SK-MEL-5 (cell line): ENCODE measurements at places on chromosomes 4 and X. TPM values are rescaled to one million over a fixed set of nuclear protein-coding genes. Genes with fewer than 3 reads are reported as not detected.

The NPY2R gene
- total RNA-seq, result not detected in 2 replicates

The AVPR2 gene
- 0.26 and 0.27 TPM in 2 replicates for total RNA-seq

The MSX1 gene
- 4.3 and 4.5 TPM in 2 replicates for total RNA-seq

The KLHL2 gene
- total RNA-seq, result 13.8 and 17.4 TPM in 2 replicates

The ANXA5 gene
- total RNA-seq, result 1,224 and 1,287 TPM in 2 replicates

The GABRG1 gene
- total RNA-seq, result 0.03 TPM in 1 of 2 replicates, not detected in the other

The ARHGEF38 gene
- not detected in 2 replicates for total RNA-seq
